ENCODE measurements at places on chromosomes 13 and 19.
A peak's percentile ranks its signal among the peaks of the same experiment; 100 is the strongest.

DNA sequence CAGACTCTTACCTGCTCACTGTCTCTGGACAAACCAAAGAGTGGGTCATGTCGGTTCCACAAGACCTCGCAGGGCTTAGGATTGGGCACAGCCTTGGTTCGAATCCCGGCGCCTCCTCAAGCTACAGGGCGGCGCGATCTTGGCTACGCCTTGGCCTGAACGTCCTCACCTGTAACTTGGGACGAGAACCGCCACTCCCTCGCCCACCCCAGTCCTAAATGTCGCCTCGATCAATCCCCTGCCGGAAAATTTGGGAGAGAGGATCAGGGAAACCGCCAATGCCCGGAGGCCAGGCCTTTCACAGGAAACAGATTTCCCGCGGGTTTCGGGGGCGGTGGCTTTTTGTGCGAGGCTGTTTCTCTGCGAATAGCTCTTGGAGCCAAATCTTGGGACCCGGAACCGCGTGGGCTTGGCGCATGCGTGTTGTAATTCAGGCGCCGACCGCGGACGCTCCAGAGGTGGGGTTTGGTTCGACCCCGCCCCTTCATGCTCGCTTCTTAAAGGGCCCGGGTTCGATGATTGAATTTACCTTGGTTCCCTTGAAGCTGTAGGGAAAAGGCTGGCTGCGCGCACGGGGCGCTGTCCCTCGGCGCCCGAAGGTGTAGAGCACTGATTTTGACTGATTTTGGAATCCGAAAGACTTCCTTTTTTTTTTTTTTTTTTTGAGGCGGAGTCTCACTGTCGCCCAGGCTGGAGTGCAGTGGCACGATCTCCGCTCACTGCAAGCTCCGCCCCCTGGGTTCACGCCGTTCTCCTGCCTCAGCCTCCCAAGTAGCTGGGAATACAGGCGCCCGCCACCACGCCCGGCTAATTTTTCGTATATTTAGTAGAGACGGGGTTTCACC, at the start of gene NR2C2AP:
TSS of gene NR2C2AP (minus strand) at position 403 of the 845 bp plus-strand sequence. CDS start at position 49, 354 bp downstream.
- peak; percentile 86 for DNase-seq
- H3K4me1 ChIP-seq, result peaks cover 22% of the 10 kb centered on the region
- peak within 1 kb of the TSS; percentile 80 for H3K4me3 ChIP-seq
- H3K27ac ChIP-seq, result peak within 1 kb of the TSS; percentile 66
- H3K36me3 ChIP-seq, result peaks cover 10% of the 10 kb centered on the region

DNA sequence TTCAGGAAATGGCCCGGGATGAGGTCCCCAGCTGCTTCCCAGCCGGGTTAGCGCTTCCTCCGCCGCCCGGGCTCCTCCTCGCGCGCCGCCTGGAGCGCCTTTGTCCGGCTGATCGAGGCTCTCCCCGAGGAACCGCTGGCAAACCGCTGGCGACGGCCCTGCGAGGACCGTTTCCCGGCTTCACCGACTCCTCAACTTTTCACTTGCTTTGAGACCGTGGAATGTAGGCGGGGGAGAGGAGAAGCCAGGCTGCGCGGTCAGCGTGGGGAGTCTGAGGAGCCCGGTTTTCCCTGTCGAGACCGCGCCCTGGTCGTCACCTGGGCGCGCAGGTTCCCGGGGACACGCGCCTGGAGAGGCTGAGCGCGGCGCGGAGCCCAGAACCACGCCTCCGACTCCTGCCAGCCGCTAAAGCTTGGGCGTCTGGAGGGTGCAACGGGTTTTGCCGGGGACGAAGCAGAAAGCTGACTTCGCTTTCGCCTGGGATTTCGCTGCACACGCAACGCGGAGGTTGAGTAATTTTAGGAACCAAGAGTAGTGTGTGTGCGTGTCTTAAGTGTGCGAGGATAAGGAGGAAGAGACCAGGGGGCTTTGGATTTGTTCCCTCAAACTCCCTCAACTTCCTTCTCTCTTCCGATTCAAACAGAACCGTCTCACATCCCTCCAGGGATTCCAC, 7.3 kb upstream of the DGKH start:
- no peaks in the 10 kb centered on the region for H3K27me3 ChIP-seq
- no peak overlapping the region for H3K27ac ChIP-seq
- H3K4me1 ChIP-seq, result peaks cover 4% of the 10 kb centered on the region
- DNase-seq, result no peak
- H3K36me3 ChIP-seq, result no peaks in the 10 kb centered on the region

- H3K27me3 ChIP-seq, result no peaks in the 10 kb centered on the region
- H3K4me3 ChIP-seq, result no peak overlapping the region
- H3K4me1 ChIP-seq, result peaks cover 4% of the 10 kb centered on the region
- H3K27ac ChIP-seq, result no peak overlapping the region
These were observed 5.1 kb upstream of the WBP4 start for GRCh38 chr13:41056194-41056593.

DNA sequence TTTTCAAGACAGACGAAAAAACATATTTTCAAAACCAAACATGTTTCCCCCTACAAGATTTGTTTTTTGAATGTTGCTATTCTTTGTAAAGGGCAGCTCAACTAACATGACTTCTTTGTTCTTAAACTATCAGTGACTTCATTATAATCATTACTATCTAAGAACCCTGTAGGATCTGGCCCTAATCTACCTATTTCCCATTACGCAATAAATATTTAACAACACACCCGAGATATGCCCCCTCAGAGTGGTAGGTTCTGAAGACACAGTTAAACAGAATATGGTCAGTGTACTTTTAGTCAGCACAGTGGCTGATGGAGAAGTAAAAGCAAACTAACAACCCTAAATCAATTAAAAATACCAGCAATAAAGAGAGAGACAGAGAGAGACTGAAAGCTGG, 186.9 kb downstream of the DIAPH3 start:
- H3K27ac ChIP-seq, result no peak overlapping the region
- H3K4me3 ChIP-seq, result no peak overlapping the region
- H3K27me3 ChIP-seq, result no peaks in the 10 kb centered on the region
- no peak for DNase-seq

GRCh38 chr13:107234319-107235073, 666.6 kb upstream of the ARGLU1 start:
- H3K36me3 ChIP-seq, result no peaks in the 10 kb centered on the region
- no peaks in the 10 kb centered on the region for H3K4me1 ChIP-seq
- H3K27ac ChIP-seq, result no peak overlapping the region

- H3K4me3 ChIP-seq, result no peak overlapping the region
- H3K27me3 ChIP-seq, result no peaks in the 10 kb centered on the region
- H3K4me1 ChIP-seq, result no peaks in the 10 kb centered on the region
- DNase-seq, result no peak
These were observed 46.5 kb upstream of the CLDN10 start for GRCh38 chr13:95505986-95506385.

DNA sequence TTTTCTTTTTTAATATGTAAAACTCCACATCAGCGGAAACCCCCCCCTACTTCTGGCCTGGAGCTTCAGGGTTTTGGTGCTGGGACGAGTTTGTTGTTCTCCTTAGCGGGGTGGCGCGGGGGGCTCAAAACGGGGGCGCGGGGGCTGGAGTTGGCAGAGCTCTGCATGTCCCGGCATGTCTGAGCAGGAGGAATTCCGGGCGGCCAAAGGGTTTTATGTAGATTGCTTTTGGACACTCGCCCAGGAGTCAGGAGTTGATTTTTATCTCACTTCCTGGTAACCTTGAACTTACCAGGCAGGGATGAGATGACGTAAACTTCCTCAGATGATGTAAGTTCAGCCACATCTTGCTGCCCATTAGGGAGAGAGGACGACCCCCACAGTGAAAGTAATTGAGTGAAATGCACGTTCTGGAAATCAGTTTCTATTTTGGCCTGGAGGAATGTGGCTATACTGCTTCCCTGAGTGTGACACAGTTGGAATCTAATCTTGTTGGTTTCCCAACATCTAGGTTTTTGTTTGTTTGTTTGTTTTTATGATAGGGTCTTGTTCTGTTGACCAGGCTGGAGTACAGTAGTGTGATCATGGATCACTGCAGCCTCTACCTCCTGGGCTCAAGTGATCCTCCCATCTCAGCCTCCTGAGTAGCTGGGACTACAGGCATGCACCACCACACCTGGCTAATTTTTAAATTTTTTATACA, 21.0 kb upstream of the GDF15 start:
- H3K4me1 ChIP-seq, result no peaks in the 10 kb centered on the region
- no peak overlapping the region for H3K4me3 ChIP-seq
- H3K27me3 ChIP-seq, result no peaks in the 10 kb centered on the region
- DNase-seq, result no peak

DNA sequence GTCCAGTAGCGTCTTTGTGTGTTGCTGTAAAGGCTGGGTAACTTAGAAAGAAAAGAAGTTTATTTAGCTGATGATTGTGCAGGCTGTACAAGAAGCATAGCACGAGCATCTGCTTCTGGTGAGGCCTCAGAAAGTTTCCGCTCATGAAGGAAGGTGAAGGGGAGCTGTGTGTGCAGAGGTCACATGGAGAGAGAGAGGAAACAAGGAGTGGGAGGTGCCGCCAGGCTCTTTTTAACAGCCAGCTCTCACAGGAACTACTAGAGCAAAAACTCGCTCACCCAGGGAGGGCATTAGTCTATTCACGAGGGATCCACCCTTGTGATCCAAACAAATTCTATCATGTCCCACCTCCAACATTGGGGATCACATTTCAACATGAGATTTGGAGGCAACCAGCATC, 99.8 kb downstream of the GPR12 start:
- DNase-seq, result no peak
- H3K27me3 ChIP-seq, result no peaks in the 10 kb centered on the region
- H3K4me1 ChIP-seq, result no peaks in the 10 kb centered on the region
- no peak overlapping the region for H3K4me3 ChIP-seq
- no peaks in the 10 kb centered on the region for H3K36me3 ChIP-seq

- no peak overlapping the region for H3K27ac ChIP-seq
- H3K27me3 ChIP-seq, result no peaks in the 10 kb centered on the region
- H3K4me3 ChIP-seq, result no peak overlapping the region
- no peaks in the 10 kb centered on the region for H3K36me3 ChIP-seq
- no peaks in the 10 kb centered on the region for H3K4me1 ChIP-seq
These were observed 383.0 kb upstream of the SLITRK1 start for GRCh38 chr13:84265257-84265764.

GRCh38 chr13:99392470-99393135, 85.4 kb upstream of the GPR183 start:
- H3K27ac ChIP-seq, result no peak overlapping the region
- peaks cover 13% of the 10 kb centered on the region for H3K4me1 ChIP-seq
- H3K4me3 ChIP-seq, result no peak overlapping the region
- DNase-seq, result no peak
- no peaks in the 10 kb centered on the region for H3K36me3 ChIP-seq
- no peaks in the 10 kb centered on the region for H3K27me3 ChIP-seq

DNA sequence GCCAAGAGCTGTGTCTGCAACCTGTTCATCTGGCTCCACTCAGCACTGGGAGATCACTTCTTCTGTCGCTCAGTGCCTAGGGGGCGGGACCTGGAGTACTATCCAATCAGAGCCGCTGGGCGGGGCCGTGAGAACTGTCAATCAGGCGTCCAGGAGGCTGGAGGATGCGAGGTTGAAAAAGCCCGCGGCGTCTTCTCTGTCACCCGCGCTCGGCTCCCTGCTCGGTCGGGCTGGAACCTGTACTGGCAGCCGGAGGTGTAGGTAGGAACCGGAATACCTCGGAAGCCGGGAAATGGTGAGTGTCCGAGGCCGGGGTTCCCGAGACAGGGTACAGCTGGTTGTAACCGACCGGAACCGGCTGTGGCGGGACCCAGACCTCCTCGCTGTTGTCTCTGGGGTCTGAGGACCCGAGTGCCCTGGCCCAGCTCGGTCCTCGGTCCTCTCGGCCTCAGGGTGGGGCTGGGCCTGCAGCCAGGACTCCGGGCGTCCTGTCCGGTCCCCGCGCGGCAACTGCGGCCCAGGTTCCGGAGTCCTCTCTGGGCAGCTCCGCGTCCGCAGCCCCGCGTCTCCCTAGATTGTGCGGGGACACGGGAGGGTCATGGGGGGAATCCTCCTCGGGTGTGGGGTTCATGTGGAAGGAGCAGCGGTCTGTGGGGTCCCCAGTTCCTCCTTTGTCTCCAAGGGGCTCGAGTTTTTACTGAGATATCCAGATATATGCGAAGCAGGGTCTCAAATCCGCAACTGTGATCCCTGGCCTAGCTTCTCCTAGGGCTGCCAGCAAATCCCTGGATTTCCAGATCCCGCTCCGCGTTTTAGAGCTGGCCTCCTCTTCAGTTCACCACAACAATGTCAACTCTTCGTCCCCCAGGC, 42.6 kb downstream of the ZNF627 start:
- DNase-seq, result peak; percentile 72
- no peak overlapping the region for H3K27ac ChIP-seq
- peaks cover 4% of the 10 kb centered on the region for H3K4me1 ChIP-seq
- peaks cover 3% of the 10 kb centered on the region for H3K27me3 ChIP-seq

GRCh38 chr13:33838647-33839046, 20.7 kb downstream of the RFC3 start:
- no peaks in the 10 kb centered on the region for H3K27me3 ChIP-seq
- H3K4me1 ChIP-seq, result no peaks in the 10 kb centered on the region
- H3K36me3 ChIP-seq, result no peaks in the 10 kb centered on the region
- no peak overlapping the region for H3K4me3 ChIP-seq
- no peak overlapping the region for H3K27ac ChIP-seq

- H3K27ac ChIP-seq, result no peak overlapping the region
- no peaks in the 10 kb centered on the region for H3K27me3 ChIP-seq
- H3K4me3 ChIP-seq, result no peak overlapping the region
- no peak for DNase-seq
- no peaks in the 10 kb centered on the region for H3K4me1 ChIP-seq
These were observed 823.5 kb downstream of the GPC5 start for GRCh38 chr13:92221916-92222315.

GRCh38 chr13:46539231-46539630, 13.7 kb upstream of the LRCH1 start:
- H3K27ac ChIP-seq, result no peak overlapping the region
- no peak overlapping the region for H3K4me3 ChIP-seq
- H3K36me3 ChIP-seq, result no peaks in the 10 kb centered on the region

- H3K36me3 ChIP-seq, result no peaks in the 10 kb centered on the region
- H3K4me3 ChIP-seq, result no peak overlapping the region
- H3K27ac ChIP-seq, result no peak overlapping the region
These were observed 35.3 kb downstream of the DACH1 start for GRCh38 chr13:71831716-71832115.

- no peaks in the 10 kb centered on the region for H3K36me3 ChIP-seq
- no peak for DNase-seq
- H3K27me3 ChIP-seq, result no peaks in the 10 kb centered on the region
- H3K4me1 ChIP-seq, result no peaks in the 10 kb centered on the region
These were observed 60.1 kb upstream of the PEG3 start for GRCh38 chr19:56900573-56901097.

GRCh38 chr19:2050349-2050990, 574 bp downstream of the MKNK2 start:
- peaks cover 60% of the 10 kb centered on the region for H3K4me1 ChIP-seq
- peaks cover 38% of the 10 kb centered on the region for H3K36me3 ChIP-seq
- H3K27ac ChIP-seq, result peak overlapping the region; percentile 87
- H3K4me3 ChIP-seq, result peak overlapping the region; percentile 94

GRCh38 chr19:40128991-40129390, 38.2 kb upstream of the ZNF780A start:
- no peaks in the 10 kb centered on the region for H3K4me1 ChIP-seq
- H3K4me3 ChIP-seq, result no peak overlapping the region
- H3K36me3 ChIP-seq, result no peaks in the 10 kb centered on the region
- no peak overlapping the region for H3K27ac ChIP-seq
- DNase-seq, result no peak

Data from effector memory CD4-positive, alpha-beta T cell (primary cell).